ENCODE measurements at places on chromosomes 2 and 18.

GRCh38 chr2:172957734-172958133 lies 117.9 kb upstream of the MAP3K20 start:
- DNase-seq: no peak

- DNase-seq: no peak
Measured at GRCh38 chr2:70133491-70134322, 46.4 kb downstream of the PCBP1 start.

- DNase-seq: no peak
Measured at GRCh38 chr2:172993139-172993538, 82.5 kb upstream of the MAP3K20 start.

- DNase-seq: no peak
Measured at GRCh38 chr2:174798801-174799200, 34.5 kb upstream of the CHRNA1 start.
